ENCODE measurements at places on chromosomes 16 and 17.

- peak; percentile 82 for DNase-seq
Observed at GRCh38 chr16:2969545-2970521, 685 bp downstream of the PAQR4 start.

DNA sequence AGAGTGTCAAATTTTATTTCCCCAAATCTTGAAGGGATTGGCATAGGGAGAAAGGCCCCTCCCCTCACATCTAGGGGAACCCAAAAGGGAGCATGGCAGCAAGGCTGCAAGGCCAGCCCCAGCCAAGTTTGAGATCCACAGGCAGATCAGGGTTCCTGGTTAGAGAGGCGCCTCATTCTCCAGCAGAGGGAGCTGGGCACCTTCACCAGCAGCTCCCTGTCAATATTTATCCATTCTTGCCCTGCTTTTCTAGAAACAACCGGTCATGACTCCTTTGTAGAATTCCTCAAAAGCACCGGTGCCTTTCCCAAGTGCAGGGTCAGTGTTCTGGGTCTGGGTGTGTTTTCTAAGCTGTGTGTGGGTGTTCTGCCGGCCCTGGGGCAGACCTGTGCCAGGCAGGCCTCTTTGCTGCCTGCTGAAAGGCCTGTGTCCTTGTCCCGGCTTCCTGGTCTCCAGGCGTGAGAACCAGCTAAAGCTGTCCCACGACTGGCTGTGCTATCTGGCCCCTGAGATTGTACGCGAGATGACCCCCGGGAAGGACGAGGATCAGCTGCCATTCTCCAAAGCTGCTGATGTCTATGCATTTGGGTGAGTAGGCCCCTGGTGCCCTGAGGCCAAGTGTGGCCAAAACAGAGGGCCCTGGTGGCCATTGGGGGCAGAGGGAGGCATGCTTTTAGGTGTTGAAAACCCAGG lies 21.2 kb upstream of the LGALS9 start:
- DNase-seq: peak; percentile 42

GRCh38 chr16:75385507-75386152 lies 47.7 kb downstream of the CFDP1 start:
- no peak for DNase-seq

GRCh38 chr17:65085397-65085796 lies 28.9 kb upstream of the GNA13 start:
- DNase-seq: no peak

- no peak for DNase-seq
Observed at GRCh38 chr17:78993241-78993956, 13.7 kb upstream of the LGALS3BP start.

GRCh38 chr17:37503148-37503547 lies 13.5 kb downstream of the DUSP14 start:
- DNase-seq: no peak

- DNase-seq: peak; percentile 90
Observed at GRCh38 chr17:37067555-37068111, 118.9 kb downstream of the AATF start.

DNA sequence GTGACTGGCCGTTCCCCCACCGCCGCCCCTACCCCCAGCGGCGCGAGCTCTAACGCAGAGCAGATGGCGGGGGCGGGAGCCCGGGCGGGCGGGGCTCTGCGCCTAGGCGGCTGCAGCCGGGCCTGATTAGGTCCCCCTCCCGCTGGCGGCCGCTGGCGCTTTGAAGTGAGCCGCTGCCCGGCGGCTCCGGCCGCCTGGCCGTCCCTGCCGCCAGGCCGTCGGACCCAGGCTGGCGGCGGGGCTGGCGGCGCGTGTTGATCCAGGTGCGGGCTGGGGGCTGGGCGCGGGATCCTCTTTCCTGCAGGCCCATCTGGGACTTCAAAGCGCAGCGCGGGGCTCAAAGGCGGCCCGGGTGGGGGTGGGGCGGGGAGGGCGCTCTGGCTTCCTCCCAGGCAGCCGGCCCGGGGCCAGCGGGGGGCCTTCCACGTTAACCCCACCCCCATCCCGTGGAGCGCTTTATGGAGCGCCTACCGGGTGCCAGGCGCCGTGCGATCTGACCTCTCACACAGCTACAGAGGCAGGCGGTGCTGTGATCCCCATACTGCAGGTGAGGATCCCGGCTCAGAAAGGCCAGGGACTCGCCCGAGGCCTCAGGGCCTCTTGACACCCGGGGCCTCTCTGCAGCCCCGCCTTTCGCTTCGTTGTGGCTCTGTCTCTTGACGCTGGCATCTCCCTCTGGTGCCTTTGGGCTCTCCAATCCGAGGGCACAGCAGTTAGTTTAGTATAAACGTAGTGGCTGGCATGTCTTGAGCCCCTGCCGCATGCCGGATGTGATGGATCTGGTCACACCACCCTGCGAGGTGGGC lies 80.0 kb upstream of the NKD1 start:
- no peak for DNase-seq

DNA sequence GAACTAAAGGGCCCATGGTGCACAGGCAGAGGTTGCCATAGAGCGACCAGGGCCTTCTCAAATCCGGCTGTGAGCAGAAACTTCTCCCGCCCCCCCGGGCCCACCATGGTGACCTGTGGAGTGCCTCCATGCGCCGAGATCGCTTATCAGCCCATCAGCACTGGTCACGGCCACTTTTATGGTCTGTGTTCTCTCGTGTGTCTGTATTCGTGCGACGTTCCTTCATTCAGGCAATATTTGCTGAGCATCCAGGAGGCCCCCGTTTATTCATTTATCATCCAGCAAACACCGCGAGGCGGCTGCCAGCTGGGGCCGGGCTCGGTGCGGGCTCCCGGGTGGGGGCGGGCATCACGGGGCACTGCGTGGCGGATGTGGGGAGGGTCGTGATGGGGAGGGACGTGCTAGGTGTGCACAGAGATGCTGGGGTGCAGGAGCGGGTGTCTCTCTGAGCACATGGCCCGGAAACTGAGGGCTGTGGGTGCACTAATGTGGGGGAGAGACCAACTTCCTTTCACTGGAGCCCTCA lies 88.0 kb upstream of the CBX4 start:
- DNase-seq: no peak

DNA sequence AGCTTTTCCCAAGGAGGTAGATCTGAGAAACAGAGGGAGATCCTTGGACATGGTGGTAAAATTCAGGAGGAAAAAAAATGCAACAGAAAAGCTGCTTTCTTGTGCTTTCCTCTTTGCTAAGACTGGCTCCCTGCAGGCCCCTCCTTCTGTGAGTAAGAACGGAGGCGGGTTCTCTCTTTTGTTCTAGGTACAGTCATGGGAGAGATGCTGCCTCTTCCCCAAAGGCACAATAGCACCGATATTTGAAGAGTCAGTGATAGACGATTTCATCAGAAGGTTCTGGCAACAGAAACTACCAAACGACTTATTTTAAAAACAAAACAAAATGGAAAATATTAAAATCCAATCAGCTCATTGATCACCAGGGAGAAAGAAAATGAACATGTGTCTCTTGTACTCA lies 32.6 kb upstream of the KIFC3 start:
- peak; percentile 65 for DNase-seq

DNA sequence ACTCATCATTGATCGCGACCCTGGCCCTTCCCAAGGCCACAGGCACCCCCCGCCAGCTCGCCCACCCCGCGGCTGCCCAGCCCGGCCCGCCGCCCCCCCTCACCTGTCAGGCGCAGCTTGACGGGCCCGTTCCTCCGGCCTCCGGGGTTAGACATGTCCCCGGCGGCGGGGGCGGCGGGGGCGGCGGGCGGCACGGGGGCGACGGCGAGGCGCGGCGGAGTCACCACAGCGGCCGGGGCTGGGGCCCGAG lies 456 bp downstream of the SMURF2 start:
- no peak for DNase-seq

- no peak for DNase-seq
Observed at GRCh38 chr16:57760357-57761160, 25.0 kb downstream of the KATNB1 start.
